ENCODE measurements at places on chromosomes 3 and 15.

DNA sequence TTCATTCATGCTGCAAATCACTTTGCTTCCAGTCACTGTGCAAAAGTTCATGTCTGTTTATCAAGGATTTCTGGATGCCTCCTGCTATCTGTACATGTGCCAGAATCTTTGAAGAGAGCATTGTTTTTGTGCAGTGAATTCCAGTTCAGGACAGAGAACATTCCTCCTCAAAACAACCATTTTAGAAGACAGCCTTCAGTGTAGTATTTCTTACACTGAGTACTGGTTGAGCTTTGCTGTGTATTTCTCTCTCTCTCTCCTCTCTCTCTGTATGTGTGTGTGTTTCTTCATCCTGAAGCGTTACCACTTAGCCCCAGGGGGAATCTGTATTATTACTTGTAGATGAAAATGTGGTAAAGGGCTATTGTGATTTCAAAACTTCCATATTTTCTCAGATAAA lies 123.8 kb upstream of the CHL1 start:
- no peak for DNase-seq

- DNase-seq: no peak
Observed at GRCh38 chr15:40486066-40486770, 15.4 kb downstream of the CHST14 start.

GRCh38 chr3:119258915-119259314 lies 18.2 kb upstream of the B4GALT4 start:
- DNase-seq: no peak

DNA sequence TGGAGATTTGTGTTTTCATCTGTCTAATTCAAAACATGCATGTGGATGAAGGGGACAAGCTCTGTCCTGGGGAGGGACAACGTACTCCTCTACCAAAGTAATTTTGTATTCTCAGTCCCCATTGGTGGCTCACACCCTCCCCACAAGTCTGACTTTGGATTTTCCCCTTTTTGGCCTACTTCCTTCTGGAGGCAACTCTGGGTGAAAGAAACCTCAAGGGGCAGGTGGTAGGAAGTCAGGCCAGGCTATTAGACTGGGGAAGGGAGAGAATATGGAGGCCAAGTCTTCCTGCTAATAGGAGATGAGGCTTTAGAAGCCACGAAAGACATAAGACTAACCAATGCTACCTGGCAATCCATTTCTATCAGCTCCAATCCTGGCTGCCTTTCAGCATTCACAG lies 124.9 kb upstream of the RASGRP1 start:
- no peak for DNase-seq

DNA sequence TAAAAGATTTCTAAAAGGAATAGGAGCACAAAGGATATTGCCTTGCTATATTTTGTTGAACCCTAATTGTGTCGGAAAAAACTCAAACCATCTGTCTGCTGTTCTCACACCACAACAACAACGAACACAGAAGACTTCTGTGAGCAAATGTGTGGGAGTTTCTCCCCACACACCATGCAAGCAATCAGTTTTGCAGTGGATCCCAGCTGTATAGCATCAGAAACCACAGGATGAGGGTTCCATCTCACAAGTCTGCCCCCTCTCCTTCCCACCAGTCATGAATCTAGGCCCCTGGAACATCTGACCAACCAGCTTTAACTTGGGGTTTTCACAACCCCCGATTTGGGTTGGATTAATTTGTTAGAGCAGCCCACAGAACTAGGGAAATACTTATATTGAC lies 91.3 kb upstream of the SLC4A7 start:
- DNase-seq: no peak

DNA sequence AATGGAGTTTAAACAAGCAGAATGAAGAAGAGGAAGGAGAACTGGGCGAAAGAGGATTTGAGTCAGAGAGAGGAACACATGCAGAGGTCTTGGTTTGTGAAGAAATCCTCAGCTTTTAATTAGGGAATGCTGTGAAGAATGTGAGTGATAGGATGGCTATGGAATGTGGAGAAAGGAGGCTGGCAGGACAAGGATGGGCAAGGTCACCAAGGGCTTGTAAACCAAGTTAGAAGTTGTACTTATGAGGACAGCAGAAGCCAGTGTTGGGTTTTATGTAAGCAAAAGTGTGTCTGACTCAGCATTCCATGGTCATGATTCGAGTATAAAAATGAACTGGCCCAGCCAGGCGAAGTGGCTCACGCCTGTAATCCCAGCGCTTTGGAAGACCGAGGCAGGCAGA lies 60.0 kb upstream of the IL12A start:
- DNase-seq: no peak

- DNase-seq: no peak
Observed at GRCh38 chr15:22806156-22806555, 19.7 kb downstream of the NIPA1 start.

DNA sequence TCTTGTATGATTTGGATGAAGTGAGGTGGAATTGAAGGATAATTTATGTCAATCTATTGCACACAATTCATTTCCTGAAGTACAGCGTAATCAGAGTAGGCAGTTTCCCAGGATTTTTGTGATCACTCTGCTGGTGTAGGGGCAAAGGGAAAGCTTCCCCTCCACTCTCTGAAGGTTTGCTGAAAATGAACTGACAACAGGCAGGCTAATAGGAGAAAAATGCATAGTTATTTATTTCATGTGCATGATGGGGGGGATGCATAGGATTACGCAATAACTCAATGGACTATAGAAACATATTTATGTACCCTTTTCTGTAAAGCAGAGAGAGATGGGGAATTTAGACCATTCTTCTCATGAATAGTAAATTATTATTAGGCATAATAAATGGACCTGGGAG lies 872.9 kb downstream of the NAALADL2 start:
- no peak for DNase-seq

- DNase-seq: no peak
Observed at GRCh38 chr3:23206366-23206765, 3.2 kb downstream of the UBE2E2 start.

- DNase-seq: no peak
Observed at GRCh38 chr3:135128818-135129217, 333.8 kb downstream of the EPHB1 start.

GRCh38 chr3:28745436-28745835 lies 396.8 kb upstream of the AZI2 start:
- DNase-seq: no peak

Measured in GF-D8 (cell line).